ENCODE measurements at places on chromosomes 2 and 18. TPM values are rescaled to one million over a fixed set of nuclear protein-coding genes. Genes with fewer than 3 reads are reported as not detected.

GRCh38 chr2:20650393-20650876 lies 463 bp downstream of the HS1BP3 start:
- no peak for DNase-seq

GRCh38 chr2:165698444-165698884 lies 95.6 kb downstream of the GALNT3 start:
- no peak for DNase-seq

The MEP1B gene
- not detected for total RNA-seq

DNA sequence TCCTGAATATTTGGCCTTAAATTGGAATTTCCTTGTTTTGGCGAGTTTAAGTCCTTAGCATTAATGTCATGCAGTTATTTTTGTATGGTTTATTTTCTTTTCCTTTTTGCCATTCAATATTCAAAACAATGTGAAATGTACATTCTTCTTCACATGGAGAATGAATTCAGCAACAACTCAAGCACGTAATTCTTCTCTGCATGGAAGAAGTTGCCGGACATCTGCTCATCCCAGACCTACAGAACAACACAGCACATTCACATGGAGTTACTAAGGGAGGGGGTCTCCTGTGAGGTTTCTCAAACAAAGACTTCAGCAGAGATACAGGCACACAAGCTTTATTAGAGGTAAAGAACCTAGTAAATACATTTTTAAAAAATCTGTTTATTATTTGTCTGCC lies 236.8 kb downstream of the SATB2 start:
- DNase-seq, result no peak

GRCh38 chr18:11972371-11973174 lies 8.7 kb upstream of the IMPA2 start:
- no peak for DNase-seq
